Natural killer cell (primary cell): ENCODE measurements at places on chromosomes 16 and 17. TPM values are rescaled to one million over a fixed set of nuclear protein-coding genes. Genes with fewer than 3 reads are reported as not detected.

- no peaks in the 10 kb centered on the region for H3K27me3 ChIP-seq
- DNase-seq, result peak; percentile 92
- peaks cover 33% of the 10 kb centered on the region for H3K4me1 ChIP-seq
- peak within 1 kb of the TSS; percentile 50 for H3K27ac ChIP-seq
- peak within 1 kb of the TSS; percentile 50 for H3K4me3 ChIP-seq
- H3K36me3 ChIP-seq, result no peaks in the 10 kb centered on the region
Observed at GRCh38 chr16:67666559-67667452, at the start of the genes C16orf86 and ENKD1. TSS of gene C16orf86 (plus strand) at chr16:67666814. CDS start at chr16:67666971, 157 bp downstream. TSS of gene ENKD1 (minus strand) at chr16:67666750. CDS start at chr16:67666442, 308 bp downstream.

The EMC6 gene
- 29.3 TPM for total RNA-seq

- DNase-seq, result no peak
- H3K4me1 ChIP-seq, result no peaks in the 10 kb centered on the region
- H3K27ac ChIP-seq, result no peak overlapping the region
Observed at GRCh38 chr17:71572343-71572742, 548.5 kb upstream of the SOX9 start.

The C16orf86 gene
- total RNA-seq, result 3.6 TPM

The KRTAP9-4 gene
- total RNA-seq, result not detected

GRCh38 chr17:57615836-57616757 is 129.0 kb downstream of the CCDC182 start:
- H3K27me3 ChIP-seq, result no peaks in the 10 kb centered on the region
- no peak overlapping the region for H3K4me3 ChIP-seq
- peaks cover 18% of the 10 kb centered on the region for H3K4me1 ChIP-seq
- DNase-seq, result no peak

The CCL8 gene
- not detected for total RNA-seq

- H3K27me3 ChIP-seq, result no peaks in the 10 kb centered on the region
- no peak for DNase-seq
- no peaks in the 10 kb centered on the region for H3K4me1 ChIP-seq
Observed at GRCh38 chr16:51399908-51400670, 249.0 kb upstream of the SALL1 start.

GRCh38 chr16:65521633-65522328 is 399.9 kb upstream of the CDH11 start:
- no peak overlapping the region for H3K27ac ChIP-seq
- H3K27me3 ChIP-seq, result no peaks in the 10 kb centered on the region
- H3K4me3 ChIP-seq, result no peak overlapping the region
- DNase-seq, result no peak
- no peaks in the 10 kb centered on the region for H3K36me3 ChIP-seq
- H3K4me1 ChIP-seq, result no peaks in the 10 kb centered on the region

GRCh38 chr17:48483471-48484131 is 47.2 kb downstream of the HOXB1 start:
- H3K4me1 ChIP-seq, result peaks cover 12% of the 10 kb centered on the region
- DNase-seq, result no peak
- no peak overlapping the region for H3K27ac ChIP-seq

DNA sequence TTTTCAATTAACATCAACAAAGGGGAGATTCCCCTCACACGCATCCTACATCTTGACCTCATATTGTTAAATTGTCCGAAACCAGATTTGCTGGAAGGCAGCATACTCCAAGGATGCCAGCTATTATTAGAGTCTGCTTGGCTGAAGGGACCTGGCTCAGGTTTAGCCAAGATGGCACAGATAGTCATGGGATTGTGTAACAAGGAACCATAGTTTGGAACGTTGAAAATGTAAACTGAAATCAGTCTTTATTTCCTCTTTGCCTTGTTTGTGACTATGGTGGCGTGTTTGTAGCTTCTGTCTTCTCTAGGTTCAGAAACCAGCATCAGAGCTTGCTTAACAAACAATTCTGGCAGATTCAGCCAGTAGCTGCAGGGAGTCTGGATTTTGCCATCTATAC is 5.9 kb downstream of the ARSG start:
- H3K27me3 ChIP-seq, result no peaks in the 10 kb centered on the region
- H3K27ac ChIP-seq, result peak overlapping the region; percentile 78
- peaks cover 53% of the 10 kb centered on the region for H3K4me1 ChIP-seq

DNA sequence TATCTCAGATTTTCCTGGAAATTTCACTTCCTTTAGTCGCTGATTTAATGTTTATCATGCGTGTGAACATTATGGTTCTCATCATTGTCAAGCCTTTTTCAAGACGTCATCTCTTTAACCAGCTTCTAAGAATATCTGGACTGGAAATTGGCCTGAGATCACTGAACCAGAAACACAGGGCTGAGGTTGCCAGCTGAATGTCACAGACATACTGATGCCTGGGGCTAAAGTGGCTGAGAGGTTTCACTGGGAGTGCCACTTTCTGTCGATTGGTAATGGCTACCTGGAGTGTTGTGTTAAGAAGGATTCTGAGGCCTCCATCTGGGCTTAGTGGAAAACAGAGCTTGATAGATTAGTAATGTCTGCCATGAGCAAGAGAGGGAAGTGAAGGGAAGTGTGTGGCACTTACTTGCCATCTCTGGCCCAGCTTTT is 54.2 kb downstream of the CRISPLD2 start:
- DNase-seq, result no peak
- H3K27ac ChIP-seq, result no peak overlapping the region
- H3K36me3 ChIP-seq, result no peaks in the 10 kb centered on the region
- H3K4me3 ChIP-seq, result no peak overlapping the region

DNA sequence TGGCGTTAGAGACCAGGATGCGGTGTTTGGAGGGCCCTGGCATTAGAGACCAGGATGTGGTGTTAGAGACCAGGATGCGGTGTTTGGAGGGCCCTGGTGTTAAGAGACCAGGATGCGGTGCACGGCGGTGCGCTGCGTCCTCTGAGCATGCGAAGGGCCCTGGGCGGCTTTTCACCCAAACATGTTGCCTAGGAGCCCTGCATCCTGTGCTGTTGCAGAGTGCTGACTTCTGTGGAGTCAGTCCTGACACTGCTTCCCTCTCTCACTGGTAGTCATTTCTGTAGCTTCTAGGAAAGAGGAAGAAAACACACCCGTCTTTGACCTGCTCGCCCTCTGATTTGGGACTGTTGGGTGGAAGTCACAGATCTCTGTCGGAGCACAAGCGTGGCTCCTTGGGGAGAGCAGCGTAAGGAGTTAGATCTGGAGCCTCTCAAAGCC is 141.2 kb downstream of the LAT start:
- H3K4me3 ChIP-seq, result peak overlapping the region; percentile 14
- H3K27me3 ChIP-seq, result no peaks in the 10 kb centered on the region
- H3K27ac ChIP-seq, result peak overlapping the region; percentile 83
- peaks cover 30% of the 10 kb centered on the region for H3K4me1 ChIP-seq
- peaks cover 6% of the 10 kb centered on the region for H3K36me3 ChIP-seq

GRCh38 chr17:50451943-50452629 is 16.6 kb downstream of the CHAD start:
- no peak overlapping the region for H3K4me3 ChIP-seq
- H3K27ac ChIP-seq, result no peak overlapping the region
- no peaks in the 10 kb centered on the region for H3K4me1 ChIP-seq
- H3K27me3 ChIP-seq, result no peaks in the 10 kb centered on the region

DNA sequence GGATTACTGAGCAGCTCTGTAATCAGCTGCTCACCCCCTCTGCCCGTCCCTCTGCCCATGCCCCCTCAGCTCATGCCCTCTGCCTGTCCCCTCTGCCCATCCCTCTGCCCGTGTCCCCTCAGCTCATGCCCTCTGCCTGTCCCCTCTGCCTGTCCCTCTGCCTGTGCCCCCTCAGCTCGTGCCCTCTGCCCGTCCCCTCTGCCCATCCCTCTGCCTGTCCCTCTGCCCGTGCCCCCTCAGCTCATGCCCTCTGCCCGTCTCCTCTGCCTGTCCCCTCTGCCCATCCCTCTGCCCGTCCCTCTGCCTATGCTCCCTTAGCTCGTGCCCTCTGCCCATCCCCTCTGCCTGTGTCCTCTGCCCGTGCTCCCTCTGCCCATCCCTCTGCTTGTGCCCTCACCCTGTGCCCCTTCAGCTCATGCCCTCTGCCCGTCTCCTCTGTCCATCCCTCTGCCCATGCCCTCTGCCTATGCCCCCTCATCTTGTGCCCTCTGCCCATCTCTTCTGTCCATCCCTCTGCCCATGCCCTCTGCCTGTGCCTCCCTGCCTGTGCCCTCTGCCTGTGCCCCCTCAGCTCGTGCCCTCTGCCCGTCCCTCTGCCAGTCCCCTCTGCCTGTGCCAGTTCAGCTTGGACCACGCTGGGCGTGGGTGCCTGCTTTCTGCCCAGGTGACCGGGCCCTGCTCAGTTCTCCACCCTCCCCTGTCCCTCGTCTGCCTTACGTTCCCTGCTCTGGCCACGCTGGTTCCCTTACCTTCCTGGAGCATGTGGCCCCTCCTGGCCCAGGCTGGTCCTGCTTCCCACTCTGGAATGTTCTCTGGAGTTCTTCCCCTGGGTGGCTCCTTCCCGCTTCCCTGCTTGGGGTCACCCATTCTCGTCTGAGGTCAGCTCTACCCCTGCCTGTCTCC is 97.6 kb downstream of the NPIPB11 start:
- H3K4me1 ChIP-seq, result peaks cover 22% of the 10 kb centered on the region
- no peaks in the 10 kb centered on the region for H3K36me3 ChIP-seq
- peak overlapping the region; percentile 88 for H3K27ac ChIP-seq
- no peak overlapping the region for H3K4me3 ChIP-seq

The CD300E gene
- total RNA-seq, result 6.9 TPM

The KLHL10 gene
- total RNA-seq, result not detected

- no peak for DNase-seq
- H3K4me3 ChIP-seq, result no peak overlapping the region
- peaks cover 28% of the 10 kb centered on the region for H3K4me1 ChIP-seq
- H3K27me3 ChIP-seq, result no peaks in the 10 kb centered on the region
- H3K36me3 ChIP-seq, result no peaks in the 10 kb centered on the region
Observed at GRCh38 chr17:64085650-64086005, 44.3 kb downstream of the ERN1 start.

The CLEC18C gene
- 0.59 TPM for total RNA-seq
